ENCODE measurements at places on chromosomes 16 and 17. TPM values are rescaled to one million over a fixed set of nuclear protein-coding genes. Genes with fewer than 3 reads are reported as not detected.

PRAC2 gene
- total RNA-seq, result not detected

KRTAP9-8 gene
- not detected for total RNA-seq

FAM234A gene
- 98.4 TPM for total RNA-seq

NOD2 gene
- total RNA-seq, result 3.0 TPM

TBC1D3B gene
- not detected for total RNA-seq

TNP2 gene
- not detected for total RNA-seq

CAMKK1 gene
- total RNA-seq, result 9.7 TPM

GNAO1 gene
- 4.1 TPM for total RNA-seq

VTN gene
- total RNA-seq, result 5.5 TPM

CRHR1 gene
- not detected for total RNA-seq

OR1F1 gene
- not detected for total RNA-seq

DNA sequence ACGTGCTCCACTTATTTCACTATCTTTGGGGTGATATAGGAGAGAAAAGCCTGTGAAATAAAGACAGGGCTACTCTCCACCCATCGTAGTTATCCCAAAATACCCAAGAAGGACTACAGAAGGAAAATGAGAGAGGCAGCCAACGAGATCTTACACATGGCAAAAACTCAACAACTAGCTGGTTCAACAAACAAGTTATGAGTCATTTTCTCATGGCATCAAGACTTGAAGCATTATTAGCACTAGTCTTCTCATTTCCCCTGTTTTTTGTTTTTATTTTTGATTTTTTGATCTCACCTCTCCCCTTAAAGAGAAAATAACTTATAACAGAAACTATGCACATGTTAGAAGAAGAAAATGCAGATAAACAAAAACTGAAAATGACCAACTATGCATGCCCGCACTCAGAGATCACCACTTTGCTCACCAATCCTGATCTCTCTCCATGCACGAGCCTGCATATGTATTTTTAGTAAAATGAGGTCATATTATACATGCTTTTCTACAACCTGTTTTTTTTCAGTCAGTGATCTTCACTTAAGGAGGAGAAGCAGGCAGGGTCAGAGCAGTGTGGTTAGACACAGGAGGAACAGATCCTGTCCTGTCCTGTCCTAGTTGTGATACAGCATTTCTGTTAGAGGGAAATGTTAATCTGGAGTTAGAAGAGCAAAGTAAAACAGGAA, 22.8 kb downstream of the FAM117A start:
- peak overlapping the region; percentile 57 for H3K27ac ChIP-seq
- no peaks in the 10 kb centered on the region for H3K36me3 ChIP-seq
- DNase-seq, result no peak
- no peak overlapping the region for H3K4me3 ChIP-seq
- no peaks in the 10 kb centered on the region for H3K27me3 ChIP-seq

DNA sequence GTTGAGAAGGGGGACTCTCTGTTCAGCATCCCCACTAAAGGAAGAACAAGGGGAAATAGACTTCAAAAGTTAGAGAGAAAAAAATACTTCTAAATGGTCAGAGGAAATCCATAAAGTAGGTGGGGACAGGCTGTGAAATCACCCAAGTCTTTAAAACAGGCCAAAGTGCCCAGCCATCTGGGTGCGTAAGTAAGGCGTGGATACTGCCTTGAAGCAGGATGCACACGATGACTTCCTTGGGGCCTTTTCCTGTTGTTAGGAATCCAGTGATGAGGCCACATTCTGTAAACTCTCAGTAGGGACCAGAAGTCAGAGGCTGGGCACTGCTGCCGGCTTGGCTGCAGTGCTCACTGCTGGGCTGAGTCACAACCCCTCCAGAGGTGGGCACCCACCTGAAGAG, 9.2 kb downstream of the AXIN2 start:
- H3K4me3 ChIP-seq, result no peak overlapping the region
- H3K27me3 ChIP-seq, result no peaks in the 10 kb centered on the region
- H3K27ac ChIP-seq, result no peak overlapping the region
- peaks cover 14% of the 10 kb centered on the region for H3K36me3 ChIP-seq

- no peaks in the 10 kb centered on the region for H3K27me3 ChIP-seq
- H3K4me3 ChIP-seq, result peak overlapping the region; percentile 61
- peaks cover 34% of the 10 kb centered on the region for H3K4me1 ChIP-seq
- no peak for DNase-seq
- H3K36me3 ChIP-seq, result no peaks in the 10 kb centered on the region
Measured at GRCh38 chr17:81396278-81396721, 1.0 kb downstream of the BAHCC1 start.

DNA sequence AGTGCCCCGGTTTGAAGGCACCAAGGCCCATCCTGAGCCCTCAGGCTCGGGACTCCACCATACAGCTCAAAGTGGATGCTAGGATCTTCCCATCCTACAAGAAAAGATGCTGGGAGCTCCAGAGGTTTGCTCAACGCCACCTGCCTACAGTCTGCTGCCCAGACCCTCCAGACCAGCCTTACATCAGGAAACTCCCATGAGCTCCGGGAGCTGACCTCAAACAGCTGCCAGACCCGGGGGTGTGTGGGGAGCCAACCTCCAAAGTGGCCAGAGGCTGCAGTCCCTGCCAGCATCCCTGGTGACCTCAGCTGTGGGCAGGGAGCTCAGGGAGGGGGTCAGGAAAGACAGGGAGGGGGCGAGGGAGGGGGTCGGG, 43.8 kb downstream of the C16orf82 start:
- H3K4me3 ChIP-seq, result no peak overlapping the region
- H3K27me3 ChIP-seq, result peaks cover 3% of the 10 kb centered on the region
- no peak for DNase-seq
- H3K27ac ChIP-seq, result no peak overlapping the region
- no peaks in the 10 kb centered on the region for H3K4me1 ChIP-seq
- no peaks in the 10 kb centered on the region for H3K36me3 ChIP-seq

DNA sequence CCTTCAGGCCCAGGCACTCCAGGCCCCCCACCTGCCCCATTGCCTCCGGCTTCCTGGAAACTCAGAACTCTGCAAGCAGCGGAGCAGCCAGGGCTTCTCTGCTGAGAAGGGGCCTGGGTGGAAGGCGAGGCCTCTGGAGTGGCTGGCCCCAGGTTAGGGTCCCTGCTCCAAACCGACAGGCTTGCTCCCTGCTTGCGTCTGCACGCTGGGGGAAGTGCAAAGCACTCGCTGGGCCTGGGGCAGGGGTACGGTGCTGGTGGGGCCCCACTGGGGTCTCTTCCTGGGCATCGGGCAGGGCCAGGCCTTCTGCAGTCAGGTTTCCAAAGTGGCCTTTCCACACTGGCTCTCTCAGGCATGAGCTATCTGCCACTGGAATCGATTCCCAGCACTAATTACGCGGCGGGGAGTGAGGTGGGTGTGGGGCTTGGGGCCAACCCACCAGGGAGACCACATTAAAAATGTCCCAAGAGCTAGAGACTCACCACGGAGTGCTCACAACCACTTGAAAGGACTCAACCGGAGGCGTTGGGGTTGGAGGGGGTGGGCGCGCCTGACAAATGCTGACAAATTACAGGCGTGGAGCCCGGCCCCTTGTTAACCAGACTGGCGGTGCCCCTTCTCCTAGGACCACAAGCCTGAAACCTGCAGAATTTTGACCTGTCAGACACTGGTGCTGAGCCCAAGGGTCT, 17.9 kb downstream of the FAM83G start:
- no peak for DNase-seq
- H3K4me3 ChIP-seq, result no peak overlapping the region
- H3K27ac ChIP-seq, result no peak overlapping the region
- H3K36me3 ChIP-seq, result no peaks in the 10 kb centered on the region
- no peaks in the 10 kb centered on the region for H3K27me3 ChIP-seq
- no peaks in the 10 kb centered on the region for H3K4me1 ChIP-seq

DNA sequence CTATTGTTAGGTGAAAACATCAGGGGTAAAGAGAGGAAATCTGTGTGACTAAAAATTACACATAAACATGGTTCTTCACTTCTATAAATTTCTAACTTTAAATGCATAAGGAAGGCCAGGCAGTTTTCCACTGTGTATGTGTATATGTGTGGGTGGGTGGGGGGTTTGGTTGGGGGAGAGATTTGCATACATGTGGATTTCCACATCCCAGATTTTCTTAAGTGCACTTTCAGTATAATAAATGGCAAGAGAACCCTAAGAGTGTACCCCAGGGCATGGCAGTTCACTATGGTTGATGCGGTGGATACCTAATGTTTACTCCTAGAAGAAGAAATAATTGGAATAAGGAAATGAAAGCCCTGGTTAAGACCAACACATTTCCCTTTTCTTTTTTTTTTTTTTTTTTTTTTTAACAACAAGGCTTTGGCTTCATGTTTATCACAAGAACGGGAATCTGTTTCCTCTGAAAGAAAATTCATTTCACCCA, 451.8 kb upstream of the CCL2 start:
- DNase-seq, result no peak
- no peaks in the 10 kb centered on the region for H3K36me3 ChIP-seq
- H3K27me3 ChIP-seq, result peaks cover 3% of the 10 kb centered on the region

- DNase-seq, result peak; percentile 41
- H3K4me3 ChIP-seq, result peak overlapping the region; percentile 68
- H3K4me1 ChIP-seq, result peaks cover 28% of the 10 kb centered on the region
- H3K27ac ChIP-seq, result peak overlapping the region; percentile 83
Measured at GRCh38 chr17:74749279-74750038, 1.0 kb downstream of the NHERF1 start.

DNA sequence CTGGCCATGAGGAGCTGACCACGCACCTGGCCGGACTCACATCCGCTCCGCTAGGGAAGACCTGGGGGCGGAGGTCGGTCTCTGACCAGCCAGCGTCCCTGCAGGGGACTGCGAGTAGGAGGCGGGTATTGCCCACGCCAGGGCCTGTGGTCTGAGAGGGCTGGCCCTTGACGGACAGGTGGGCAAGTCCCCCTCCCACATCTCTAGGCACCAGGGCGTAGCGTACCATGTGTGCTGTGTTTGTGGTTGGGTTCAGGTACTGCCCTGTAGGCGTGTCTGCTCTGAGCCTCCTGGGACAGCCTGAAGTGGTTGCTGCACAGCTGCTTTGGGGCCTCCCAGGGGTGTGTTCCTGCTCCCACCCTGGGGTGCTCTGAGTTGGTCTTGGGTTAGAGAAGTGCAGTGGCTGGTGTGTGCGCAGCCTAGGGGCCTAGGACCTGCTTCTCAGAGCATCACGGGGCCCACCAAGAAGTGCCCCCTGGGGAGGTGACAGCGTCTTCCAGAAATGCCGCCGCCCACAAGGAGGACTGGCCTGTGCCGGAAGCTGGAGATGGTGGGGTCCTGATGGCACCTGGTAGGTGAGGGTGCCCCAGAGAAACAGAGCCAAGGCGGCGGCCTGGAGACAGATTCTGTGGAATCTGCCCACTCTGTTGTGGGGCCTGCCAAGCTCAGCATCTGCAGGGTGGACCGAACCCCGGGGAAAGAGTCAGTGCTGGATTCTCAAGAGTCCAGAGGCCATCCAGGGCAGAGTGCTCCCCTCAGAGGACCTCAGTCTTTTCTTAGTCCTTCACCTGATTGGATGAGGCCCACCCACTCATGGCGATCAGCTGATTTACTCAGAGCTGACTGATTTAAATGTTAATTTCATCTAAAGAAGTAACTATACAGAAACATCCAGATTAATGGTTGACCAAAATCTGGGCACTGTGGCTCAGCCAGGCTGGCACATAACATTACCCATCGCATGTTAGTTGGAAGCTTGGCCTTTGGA, 48.3 kb downstream of the WDR45B start:
- H3K4me1 ChIP-seq, result peaks cover 11% of the 10 kb centered on the region
- H3K4me3 ChIP-seq, result no peak overlapping the region
- H3K27me3 ChIP-seq, result no peaks in the 10 kb centered on the region
- DNase-seq, result no peak

DNA sequence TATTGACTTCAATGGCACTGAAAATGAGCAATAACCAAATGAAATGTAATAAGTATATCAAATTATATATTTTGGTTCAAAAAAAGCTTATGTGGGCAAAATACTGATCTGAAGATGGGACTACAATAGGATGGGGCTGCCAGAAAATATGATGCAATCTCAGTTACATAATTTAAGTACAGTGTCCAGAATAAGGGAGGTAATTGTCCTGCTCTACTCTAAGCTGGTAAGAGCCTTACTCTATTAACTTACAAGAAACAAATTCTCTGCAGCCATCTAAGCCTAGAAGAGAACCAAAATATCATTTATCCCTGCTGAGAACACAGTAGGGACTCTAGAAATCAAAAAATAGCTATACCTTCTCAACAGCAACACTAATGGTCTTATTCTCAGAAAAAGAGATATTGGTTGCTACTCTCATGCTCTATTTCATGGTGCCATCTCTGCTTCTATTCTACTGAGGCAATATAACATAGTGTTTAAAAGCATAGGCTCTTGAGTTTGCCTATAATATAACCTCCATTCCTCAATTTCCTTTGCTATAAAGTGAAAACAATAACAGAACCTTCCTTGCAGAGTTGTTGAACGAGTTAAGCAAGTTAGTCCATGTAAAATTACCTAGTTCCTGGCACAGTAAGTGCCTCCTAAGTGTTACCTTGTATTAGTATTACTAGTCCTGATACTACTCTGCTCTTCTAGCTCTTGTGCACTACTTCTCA, 19.9 kb downstream of the NQO1 start:
- H3K27ac ChIP-seq, result no peak overlapping the region
- H3K27me3 ChIP-seq, result no peaks in the 10 kb centered on the region
- DNase-seq, result no peak
- no peaks in the 10 kb centered on the region for H3K4me1 ChIP-seq
- peaks cover 5% of the 10 kb centered on the region for H3K36me3 ChIP-seq

GRCh38 chr17:2444382-2444781, 43.5 kb upstream of the MNT start:
- no peak overlapping the region for H3K27ac ChIP-seq
- no peaks in the 10 kb centered on the region for H3K4me1 ChIP-seq
- no peak for DNase-seq
- H3K4me3 ChIP-seq, result no peak overlapping the region

DNA sequence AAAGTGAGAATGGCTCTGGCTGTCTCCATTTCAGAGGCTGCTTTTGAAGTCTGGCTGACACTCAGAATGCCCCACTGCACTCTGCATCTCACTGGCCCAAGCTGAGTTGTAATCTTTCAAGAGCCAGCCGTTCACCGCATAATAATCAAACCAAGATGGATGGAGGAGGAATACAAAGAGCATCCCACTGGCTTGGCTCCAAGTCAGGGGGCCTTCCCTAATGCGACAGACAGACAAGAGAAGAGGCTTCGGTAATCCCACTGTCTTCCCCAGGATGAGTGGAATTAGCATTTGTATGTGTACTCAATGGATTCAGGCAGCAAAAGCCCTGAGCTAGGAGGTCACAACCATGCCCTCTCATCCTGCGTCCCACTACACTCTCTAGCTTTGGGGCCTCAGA, 68.0 kb downstream of the CBLN1 start:
- no peaks in the 10 kb centered on the region for H3K27me3 ChIP-seq
- H3K27ac ChIP-seq, result no peak overlapping the region
- H3K4me1 ChIP-seq, result no peaks in the 10 kb centered on the region

- peak; percentile 74 for DNase-seq
- H3K36me3 ChIP-seq, result no peaks in the 10 kb centered on the region
- H3K4me1 ChIP-seq, result peaks cover 56% of the 10 kb centered on the region
- no peaks in the 10 kb centered on the region for H3K27me3 ChIP-seq
- H3K27ac ChIP-seq, result peak overlapping the region; percentile 67
Measured at GRCh38 chr17:81337476-81337879, 42.4 kb upstream of the SLC38A10 start.

- no peak overlapping the region for H3K27ac ChIP-seq
- no peak overlapping the region for H3K4me3 ChIP-seq
- no peaks in the 10 kb centered on the region for H3K36me3 ChIP-seq
- no peaks in the 10 kb centered on the region for H3K4me1 ChIP-seq
- DNase-seq, result no peak
- H3K27me3 ChIP-seq, result no peaks in the 10 kb centered on the region
Measured at GRCh38 chr17:9475101-9475658, 100.4 kb downstream of the STX8 start.
